Occipital lobe (tissue), 3 donors: ENCODE measurements at places on chromosomes 4 and X.

- DNase-seq = no peak
These were observed 73.2 kb downstream of the RASL11B start for GRCh38 chr4:52935317-52935716.

DNA sequence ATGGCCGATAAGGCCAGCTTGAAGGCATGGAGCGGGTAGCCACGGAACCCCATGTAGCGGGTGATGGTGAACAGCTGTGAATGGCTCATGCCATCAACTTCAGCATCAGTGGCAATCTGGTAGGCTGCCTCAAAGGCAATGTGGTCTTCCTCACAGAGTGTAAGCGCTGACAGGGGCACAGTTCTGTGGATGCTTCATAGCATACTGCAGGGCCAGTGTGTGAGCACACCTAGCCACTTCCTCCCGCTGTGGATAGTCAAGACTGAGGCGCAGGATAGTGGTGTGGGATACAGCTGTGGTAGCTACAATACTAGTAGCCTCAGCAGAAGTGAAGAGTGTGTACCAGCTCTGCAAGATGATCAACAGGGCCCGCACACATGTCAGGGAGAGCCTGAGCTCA, 40.5 kb downstream of the C4orf33 start:
- DNase-seq = no peak

DNA sequence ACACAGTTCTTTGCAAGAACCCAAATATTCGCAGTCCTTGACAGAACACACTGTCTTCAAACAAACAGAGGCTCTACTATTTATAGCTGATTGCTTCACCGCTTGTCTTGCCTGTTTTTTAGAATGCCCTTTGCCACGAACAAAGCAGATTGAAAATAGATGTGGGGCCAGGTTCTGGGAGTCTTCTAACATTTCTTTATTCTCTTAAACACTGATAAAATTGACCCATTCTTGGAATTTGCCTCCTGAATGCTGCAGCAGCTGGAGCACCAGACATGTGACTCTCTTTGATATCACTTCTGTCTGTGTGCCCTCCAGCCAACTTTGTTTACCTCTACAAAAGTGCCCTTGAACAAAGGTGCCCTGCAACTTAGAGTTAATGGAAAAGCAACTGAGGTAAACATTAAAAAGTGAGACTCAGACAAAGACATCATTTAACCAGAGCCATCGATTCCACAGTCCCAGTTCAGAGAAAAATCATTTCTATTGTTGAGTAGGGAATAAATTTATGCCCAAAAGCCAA, 64.2 kb upstream of the SPP1 start:
- no peak for DNase-seq

- no peak for DNase-seq
These were observed 93.0 kb downstream of the USP9X start for GRCh38 chrX:41178201-41178600.

GRCh38 chr4:8762951-8763735, 108.5 kb downstream of the HMX1 start:
- DNase-seq = no peak

- no peak for DNase-seq
These were observed 146.7 kb upstream of the PITX2 start for GRCh38 chr4:110769578-110769977.

GRCh38 chrX:104795804-104796203, 229.8 kb downstream of the IL1RAPL2 start:
- no peak for DNase-seq

GRCh38 chrX:110853610-110854009, 58.0 kb upstream of the CHRDL1 start:
- DNase-seq = peak; percentile 3

DNA sequence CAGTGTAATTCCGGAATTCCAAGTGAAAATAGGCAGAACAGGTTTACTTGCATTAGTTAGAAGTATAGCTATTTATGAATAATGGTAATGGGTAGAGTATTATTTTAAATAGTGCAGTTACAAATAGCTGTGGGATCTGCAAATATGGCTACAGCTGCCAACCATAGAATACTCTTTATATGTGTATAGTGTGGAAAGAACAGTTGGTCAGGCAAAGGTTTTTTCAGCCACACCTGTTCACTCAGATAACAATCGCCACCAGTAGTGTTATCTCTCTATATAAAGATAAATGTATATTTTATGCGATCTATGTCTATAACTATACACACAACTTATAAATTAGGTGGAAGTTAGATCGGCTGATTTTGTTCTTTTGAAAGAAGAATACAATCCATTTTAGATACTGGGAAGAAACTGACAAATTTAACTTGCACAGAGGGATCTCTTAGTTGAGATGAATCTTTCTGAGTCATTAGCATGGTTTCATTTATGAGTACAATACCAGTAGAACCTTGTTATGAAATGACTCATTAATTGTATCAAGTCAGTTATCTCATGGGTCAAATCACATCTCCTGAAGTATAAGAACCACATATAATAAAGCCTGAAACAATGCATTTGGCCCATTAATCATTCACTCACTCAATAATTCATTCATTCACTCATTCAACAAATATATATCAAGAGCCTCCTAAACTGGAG, 100.9 kb upstream of the NR3C2 start:
- no peak for DNase-seq

DNA sequence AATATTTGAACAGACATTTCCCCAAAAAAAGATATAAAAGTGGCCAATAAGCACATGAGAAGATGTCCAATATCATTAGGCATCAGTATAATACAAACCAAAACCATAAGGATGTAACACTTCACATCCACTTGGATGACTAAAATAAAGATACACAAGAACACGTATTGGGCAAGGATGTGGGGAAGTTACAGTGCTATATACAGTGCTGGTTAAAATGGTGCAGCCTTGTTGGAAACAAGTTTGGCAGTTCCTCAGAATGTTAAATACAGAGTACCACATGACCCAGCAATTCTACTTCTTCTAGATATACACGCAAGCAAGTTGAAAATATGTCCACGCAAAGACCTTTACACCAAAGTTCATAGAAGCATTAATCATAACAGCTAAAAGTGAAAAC, 58.9 kb downstream of the HAUS3 start:
- no peak for DNase-seq

DNA sequence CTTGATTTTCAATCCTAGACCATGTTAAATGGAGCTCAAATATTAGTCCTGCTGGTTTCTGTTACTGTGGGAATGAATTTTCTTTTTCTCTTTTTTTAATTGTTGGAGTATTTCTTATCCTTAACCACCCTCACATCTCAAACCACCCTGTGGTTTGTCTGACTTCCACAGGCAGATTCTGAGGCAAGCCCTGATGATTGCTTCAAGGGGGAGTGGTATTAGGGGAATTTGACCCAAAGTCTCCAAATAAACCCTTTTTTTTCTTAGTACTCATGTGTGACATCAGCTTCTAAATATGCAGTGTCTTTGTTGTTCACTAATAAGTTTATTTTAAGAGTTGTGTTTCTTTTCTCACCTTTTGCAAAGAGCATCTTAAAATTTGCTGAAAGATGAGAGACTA, 810.3 kb downstream of the IL1RAPL1 start:
- no peak for DNase-seq

GRCh38 chr4:76623217-76624045, 188.4 kb downstream of the SHROOM3 start:
- no peak for DNase-seq

- peak; percentile 30 for DNase-seq
These were observed 59.2 kb upstream of the ZC4H2 start for GRCh38 chrX:65035446-65035770.

GRCh38 chr4:56356650-56357049, 30.6 kb downstream of the AASDH start:
- DNase-seq = no peak

DNA sequence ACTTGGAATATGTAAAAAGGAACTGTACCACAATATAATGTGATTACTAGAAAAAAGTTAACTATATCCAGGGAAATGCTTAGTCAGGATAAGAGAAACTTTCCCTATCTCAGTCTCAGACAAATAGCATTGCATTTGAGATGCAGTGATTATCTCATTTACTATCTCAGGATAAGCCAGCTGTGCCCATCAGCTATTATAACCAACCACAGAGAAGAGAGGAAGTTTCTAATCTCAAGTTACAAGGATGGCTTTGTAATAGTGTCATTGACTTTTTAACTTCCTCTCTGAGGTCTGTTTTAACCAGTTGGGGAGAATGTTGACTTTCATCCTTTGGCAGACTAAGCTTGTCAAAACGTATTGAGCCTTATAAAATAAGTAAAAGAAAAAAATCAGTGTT, 56.5 kb downstream of the SNX25 start:
- DNase-seq = no peak

- DNase-seq = no peak
These were observed 75.3 kb downstream of the RAPGEF2 start for GRCh38 chr4:159178151-159178546.

- no peak for DNase-seq
These were observed 76.4 kb downstream of the ZFYVE28 start for GRCh38 chr4:2341911-2342652.

DNA sequence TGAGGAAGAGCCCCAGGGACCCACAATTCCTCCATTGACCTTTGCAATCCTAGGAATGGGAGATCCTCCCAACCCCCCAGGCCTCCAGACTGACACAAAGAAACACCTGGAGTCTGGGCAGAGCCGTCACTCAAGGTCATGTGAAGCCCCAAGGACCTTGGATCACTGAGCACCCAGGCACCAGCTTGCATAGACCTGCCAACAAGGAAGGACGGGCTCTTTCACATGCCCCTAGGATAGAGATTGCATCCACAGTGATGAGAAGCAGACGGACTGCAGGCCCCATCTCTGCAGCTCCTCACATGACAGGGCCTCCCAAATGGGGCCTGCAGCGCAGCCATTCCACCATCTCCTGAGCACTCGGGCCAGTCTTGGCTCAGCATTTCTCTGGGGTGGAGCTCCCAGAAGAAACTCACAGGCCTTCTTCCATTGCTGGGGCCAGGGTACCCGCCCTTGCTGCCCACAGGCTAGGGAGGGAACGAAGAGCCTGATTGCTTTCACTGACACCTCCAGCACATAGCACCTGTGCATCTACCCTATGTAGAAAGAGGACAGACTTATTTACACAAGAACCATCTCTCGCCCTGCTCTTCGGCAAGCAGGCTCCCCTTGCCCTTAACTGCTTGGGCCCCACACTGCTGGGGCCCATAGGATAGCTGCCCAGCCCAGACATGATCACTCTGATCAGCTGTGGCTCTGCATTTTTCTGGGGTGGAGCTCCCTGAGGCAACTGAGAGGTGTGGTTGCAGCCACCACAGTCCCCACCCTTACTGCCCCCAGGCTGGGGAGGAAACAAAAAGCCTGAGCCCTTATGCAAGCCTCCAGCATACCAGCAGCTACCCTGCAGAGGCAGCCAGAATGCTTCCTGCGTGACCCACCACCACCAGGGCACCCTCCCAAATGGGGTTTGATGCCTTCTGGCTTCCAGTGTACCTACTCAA, 185.7 kb upstream of the ZCCHC13 start:
- no peak for DNase-seq

GRCh38 chrX:103585411-103586313, at the start of gene TCEAL4:
Gene TCEAL4, plus strand, starts transcription at chrX:103585515. Its CDS starts 1,161 bp downstream, at chrX:103586676.
- peak; percentile 35 for DNase-seq
